Endothelial cell of umbilical vein (primary cell): ENCODE measurements at places on chromosomes 3 and 15. TPM values are rescaled to one million over a fixed set of nuclear protein-coding genes. Genes with fewer than 3 reads are reported as not detected.

NDN gene
- 19.0 and 19.2 TPM in 2 replicates for total RNA-seq

B3GALNT1 gene
- 13.7 and 29.4 TPM in 2 replicates for total RNA-seq

GP9 gene
- total RNA-seq = not detected in 2 replicates

XIRP1 gene
- total RNA-seq = not detected in 2 replicates

C2CD4B gene
- total RNA-seq = 28.4 and 31.7 TPM in 2 replicates

DNA sequence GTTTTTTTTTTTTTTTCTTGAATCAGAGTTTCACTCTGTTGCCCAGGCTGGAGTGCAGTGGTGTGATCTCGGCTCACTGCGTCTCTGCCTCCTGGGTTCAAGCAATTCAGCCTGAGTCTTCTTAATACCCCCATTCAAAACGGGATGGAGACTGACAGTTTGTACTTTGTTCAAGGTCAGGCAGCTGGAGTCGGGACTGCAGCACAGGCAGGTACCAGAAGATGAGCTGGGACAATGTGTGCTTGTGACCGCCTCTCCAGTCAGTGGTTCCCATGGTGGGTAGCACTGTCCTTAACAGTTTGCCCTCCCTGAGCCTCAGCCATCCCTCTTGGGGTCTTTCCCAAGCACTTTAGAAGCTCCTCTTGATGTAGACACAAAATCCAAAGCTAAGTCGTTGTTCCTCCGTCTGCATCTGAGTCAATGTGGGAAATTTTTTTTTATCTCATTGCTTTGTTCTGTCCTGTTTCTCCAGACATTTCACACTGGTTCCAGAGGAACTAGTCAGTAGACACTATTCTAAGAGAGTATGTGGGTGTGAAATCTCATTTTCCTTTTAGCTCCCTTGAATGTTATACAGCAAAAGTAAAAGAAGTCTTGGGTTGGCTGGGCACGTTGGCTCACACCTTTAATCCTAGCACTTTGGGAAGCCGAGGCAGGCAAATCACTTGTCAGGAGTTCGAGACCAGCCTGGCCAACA lies 5.3 kb upstream of the TTLL13 start:
- DNase-seq = no peak

- no peak for DNase-seq
Measured at GRCh38 chr3:39232859-39233258, 40.5 kb upstream of the XIRP1 start.

DNA sequence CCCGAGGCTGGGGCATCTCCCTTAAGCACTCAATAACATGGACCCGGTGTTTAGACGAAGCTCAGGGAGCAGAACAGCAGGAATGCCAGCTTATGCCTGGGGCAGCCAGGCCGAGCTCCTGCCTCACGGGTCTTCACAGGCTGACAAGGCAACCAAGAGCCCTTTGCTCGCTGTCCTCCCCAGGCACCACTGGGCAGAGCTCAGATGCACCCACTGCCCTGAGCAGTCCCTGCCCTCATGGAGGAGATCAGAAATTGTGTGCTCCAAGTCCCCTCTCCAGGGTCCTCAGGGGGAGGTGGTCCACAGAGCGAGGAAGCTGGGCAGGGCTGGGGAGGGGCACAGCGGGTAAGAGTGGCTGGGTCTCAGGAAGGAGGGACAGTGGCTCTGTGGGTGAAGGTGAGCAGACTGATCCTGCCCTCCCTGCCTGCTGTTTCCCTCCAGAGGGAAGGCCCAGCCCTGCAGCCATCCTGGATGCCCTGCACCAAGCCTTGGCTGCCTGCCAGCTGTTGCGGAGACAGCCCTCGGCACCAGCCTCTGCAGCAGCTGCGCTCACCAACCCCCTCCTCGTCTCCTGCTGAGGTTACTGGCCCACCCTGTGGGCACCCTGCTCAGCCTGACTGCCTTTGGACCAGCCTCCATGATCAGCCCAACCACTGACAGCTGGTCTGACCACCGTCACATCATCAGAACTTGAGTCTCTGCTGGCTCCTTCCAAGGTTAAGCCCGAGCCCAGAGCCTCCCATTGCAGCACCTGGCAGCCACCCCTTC lies 21.1 kb upstream of the GP9 start:
- no peak for DNase-seq

DNA sequence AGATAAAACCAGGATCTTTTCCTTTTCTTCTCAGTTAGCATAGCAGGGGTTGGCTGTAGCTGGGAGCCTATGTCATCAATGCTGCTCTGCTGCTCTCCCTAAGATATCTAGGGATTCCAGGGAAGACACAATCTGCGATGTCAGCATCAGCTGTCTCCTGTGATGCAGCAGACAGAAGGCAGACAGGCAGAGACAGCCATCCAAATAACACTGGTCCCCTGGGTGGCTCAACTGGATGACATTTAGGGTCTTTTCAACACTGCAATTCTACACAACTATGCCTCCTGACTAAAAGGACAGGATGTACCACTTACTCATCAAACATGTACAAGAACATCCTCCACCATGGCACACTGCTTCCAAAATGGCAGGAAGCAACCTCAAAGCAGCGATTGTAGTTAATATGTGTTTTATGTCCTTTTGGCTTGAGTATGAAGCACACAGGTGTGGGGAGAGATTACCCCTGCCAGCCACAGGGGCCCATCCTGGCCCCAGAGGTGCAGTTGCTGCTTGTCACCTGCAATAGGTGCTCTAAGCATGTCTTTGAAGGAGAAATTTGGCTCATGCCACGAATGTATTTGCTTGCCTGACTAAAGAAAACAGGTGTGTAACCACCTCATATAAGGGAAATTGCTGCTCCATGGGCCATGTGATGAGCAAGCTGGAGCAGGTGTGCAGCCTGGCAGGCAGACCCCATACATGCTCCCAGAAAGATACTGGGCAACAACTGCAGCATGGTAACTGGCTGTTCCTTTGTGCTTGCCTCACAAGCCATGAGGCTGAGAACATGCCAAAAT lies 357.8 kb downstream of the VPS13C start:
- DNase-seq = no peak

- no peak for DNase-seq
Measured at GRCh38 chr3:9730657-9731205, 804 bp upstream of the BRPF1 start.

GRCh38 chr3:187740421-187741399 lies 4.6 kb downstream of the BCL6 start:
- DNase-seq = peak; percentile 66

DNA sequence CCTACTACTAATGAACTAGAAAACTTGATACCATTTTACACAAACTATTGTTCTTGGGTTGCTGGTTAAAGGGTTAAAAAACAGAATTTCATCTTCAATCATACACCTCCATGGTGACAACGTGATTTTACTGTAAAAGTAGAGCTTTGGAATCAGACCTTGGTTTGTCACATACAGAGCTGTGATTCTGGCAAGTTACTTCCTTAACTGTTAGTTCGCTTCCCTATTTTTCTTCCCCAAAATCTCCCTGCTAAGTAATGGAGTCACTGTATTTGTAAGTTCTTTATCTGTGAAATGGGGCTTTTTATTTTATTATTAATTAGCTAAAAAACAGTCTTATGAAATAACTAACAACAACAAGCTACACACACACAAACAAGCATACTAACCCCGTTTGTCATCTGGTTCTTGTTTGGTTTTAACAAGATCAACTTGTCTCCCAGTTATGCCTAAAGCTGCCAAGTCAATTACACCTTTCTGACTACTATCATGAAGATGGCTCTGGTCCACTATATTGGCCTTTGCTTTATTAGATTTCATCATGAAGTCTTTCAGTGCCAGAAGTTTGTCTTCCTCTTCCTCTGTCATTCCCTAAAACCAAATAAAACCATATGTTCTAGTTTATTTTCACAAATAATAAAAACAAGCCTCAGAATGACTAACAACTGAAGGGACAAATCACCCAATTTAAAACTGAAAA lies 38.6 kb downstream of the PIK3R4 start:
- no peak for DNase-seq

DNA sequence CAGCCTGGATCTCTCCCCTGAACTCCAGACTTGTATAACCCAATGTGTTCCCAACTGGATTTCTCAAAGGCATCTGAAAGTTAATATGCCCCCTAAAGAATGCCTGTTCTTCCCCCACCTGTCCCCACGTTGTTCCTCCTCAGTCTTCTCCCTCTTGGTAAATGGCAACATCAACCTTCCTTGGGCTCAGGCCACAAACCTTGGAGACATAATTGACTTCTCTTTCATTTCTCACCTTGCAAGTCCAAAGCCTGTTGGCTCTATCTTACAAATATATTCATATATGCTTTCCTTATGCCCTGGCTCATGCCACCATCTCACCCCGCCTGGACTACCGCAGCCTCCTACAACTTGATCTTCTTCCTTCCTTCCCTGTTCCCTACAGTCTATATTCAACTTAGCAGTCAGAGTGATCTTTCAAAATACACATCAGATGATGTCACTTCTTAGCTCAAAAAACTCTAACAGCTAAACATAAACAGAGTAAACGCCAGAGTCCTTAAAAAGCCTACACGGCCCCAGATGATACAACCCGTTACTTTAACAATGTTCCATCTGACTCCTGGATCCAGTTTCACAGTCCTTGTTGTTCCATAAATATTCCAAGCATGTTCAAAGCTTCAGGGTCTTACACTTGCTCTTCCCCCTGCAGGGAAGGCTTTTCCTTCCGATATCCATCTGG lies 66.2 kb downstream of the ETV5 start:
- DNase-seq = no peak

DNA sequence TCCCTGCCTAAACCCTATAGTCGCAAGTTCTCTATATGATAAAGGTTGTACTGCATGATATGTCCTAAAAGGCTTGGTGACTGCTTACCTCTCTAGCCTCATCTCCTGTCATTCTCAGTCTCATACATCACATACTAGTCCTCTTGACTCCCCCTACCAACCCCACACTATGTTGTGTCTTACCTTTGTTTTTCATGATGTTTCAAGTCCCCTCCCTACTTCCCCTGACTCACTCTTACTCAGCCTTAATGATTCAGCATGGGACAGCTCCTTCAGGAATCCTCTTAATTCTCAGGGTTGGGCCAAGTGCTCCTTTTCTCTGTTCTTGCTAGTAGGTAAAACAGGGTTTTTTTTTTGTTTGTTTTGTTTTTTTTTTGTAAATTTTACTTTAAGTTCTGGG lies 49.6 kb downstream of the SLMAP start:
- DNase-seq = peak; percentile 76

- DNase-seq = peak; percentile 60
Measured at GRCh38 chr15:90143166-90143655, 40.9 kb upstream of the IDH2 start.
